NCI-H1105 (cell line): ENCODE measurements at places on chromosomes 7 and 10.

DNA sequence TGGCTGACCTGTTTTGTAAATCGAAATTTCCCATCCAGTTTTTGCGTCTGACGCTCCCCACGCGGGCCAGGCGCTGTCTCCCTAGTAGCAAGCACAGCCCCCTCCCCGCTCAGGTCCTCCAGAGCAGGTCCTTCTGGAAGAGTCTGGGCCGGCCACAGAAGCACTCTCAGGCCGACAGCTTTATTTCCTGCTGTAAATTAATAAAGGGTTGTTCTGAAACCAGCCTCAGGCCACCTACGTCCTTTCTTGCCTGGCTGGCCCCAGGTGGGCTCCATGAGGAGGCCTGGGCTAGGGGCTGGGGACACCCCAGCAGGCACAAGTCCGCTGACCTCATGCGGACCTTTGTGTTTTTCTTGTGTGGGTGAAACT, 35.2 kb downstream of the CAMK2B start:
- DNase-seq: no peak

GRCh38 chr7:98212532-98213041, 1.3 kb downstream of the BHLHA15 start:
- no peak for DNase-seq

- DNase-seq: no peak
These were observed 2.9 kb downstream of the RBP4 start for GRCh38 chr10:93598157-93598556.

DNA sequence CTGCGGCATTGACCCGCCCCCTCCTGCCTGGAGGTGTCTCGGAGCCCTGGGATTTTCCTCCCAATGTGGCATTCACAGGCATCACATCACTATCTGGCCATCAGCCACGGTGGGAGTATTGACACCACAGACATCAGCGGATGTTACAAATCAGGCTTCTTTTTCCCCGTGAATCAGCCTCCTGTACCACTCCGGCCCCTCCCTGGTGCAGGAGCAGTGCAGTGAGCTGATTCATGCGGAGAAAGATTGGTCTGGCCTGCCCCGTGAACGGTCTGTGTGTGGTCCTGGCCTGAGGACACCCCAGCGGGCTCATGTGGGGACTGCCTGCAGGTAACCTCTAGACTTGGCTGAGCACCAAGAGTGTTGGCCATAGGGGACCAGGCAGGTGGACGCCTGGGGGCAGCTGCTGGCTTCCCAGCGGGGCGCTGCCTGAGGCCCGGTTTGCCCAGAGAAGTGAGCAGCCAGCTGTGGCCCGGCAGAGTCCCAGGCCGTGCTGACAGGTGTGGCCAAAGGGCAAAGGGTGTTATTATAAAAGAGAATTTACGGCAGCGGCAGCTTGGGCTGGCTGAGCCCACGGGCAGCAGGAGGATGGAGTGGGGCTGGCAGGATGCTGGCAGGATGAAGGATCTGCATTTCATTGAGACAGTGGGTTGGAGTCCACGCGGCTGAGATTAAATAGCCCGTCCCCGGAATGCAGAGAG, 32.1 kb upstream of the GNA12 start:
- DNase-seq: no peak

DNA sequence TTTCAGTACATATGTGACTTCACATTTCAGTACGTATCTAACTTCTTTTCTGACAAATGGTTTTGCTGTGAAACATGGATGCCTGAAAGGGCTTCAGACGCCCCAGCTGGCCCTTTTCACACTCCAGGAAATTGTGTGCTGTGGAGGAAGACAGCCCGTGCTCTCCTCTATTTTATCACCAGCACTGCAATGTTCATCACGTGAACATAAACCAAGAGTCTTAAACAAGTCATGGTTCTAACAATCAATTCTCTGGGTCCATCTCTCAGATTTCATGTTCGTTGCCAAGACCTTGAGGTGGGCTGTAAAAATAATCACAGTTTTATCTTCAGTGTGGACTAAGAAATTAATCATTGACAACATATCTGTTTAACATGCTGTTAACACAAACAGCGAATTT, 141.2 kb downstream of the WDR37 start:
- DNase-seq: no peak

- no peak for DNase-seq
These were observed 93.5 kb downstream of the ZNF783 start for GRCh38 chr7:149355390-149356048.

DNA sequence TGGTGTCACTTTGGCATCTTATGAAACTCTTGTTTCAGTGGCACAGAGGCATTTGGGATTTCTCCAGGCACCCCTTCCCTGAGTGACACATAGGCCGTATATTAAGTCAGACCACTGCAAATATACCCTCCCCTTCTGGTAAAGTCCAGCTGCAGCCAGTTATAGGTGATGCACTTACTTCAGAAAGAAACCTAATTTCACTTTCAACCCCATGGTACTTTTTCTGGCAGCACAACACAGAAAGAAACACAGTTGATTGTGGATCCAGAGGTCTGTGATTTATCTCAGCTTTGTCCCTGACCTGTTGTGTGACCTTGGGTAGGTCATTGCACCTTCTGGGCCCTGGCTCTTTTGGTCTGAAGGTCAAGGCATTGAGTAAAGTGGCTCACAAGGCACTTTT, 173.2 kb downstream of the BUB3 start:
- DNase-seq: no peak

DNA sequence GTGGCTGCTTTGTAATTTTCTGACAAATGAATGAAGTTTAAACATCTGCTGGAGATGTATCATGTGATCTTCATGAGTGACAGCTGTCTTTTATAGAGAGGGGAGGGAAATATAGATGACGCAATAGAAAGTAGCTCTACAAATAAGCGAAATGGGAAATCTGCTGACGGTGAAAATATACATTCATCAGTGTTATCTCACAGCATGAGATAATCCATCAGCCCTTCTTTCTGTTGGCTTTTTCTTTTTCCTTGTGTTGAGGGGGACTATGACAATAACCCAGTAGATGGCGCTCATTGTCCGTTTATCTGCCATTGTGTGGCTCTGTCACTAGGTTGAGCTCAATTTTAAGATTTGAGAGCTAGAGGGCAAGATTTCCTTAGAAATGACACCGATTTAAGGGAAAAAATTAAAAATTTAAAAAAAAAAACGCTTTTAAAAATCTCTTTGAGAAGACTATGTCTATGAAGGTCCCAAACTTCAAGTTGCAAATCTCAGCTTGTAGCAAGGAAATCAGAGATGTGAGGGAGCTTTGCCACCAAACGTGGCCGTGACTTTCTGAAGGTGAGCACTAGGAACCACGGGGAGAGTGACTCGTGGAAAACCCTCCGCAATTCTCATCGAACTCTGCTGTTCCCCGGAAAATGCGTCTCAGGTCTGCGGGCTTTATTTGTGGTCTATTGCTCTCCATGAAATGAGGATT, 114.6 kb upstream of the SFMBT2 start:
- peak; percentile 5 for DNase-seq

GRCh38 chr7:8217200-8218068, 44.5 kb downstream of the ICA1 start:
- peak; percentile 86 for DNase-seq

DNA sequence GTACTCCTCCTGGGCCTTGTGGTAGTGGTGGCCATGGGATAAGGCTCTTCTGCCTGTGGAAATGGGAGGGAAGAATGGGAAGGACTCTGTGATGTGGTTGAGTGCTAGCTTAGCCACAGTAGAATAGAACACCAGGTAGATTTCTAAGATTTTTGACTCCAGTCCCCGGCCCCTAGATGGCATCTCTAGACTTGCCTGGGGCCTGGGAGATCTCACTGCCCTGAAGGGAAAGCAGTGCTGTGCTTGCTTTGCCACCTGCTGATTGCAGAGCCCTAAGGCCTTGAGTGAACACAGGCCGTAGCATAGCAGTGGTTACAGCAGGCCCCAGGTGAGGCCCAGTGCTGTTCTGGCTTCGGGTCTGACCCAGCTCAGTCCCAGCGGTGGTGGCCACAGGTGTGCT, 252.0 kb downstream of the TCF7L2 start:
- no peak for DNase-seq

DNA sequence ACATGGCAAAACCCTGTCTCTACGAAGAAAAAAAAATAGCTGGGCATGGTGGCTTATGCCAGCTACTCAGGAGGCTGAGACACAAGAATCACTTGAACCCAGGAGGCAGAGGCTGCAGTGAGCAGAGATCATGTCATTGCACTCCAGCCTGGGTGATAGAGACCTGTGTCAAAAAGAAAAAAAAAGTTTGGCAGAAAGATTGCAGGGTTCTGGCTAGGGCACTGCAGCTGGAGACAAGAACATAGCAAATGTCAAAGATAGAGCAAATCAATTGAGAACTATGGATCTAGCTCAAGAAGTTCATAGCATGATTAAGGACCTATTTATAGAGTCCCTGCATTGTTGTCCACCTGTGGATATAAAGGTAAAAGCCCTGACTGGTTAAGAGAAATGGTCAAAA, 79.5 kb downstream of the CACNA2D1 start:
- DNase-seq: no peak

DNA sequence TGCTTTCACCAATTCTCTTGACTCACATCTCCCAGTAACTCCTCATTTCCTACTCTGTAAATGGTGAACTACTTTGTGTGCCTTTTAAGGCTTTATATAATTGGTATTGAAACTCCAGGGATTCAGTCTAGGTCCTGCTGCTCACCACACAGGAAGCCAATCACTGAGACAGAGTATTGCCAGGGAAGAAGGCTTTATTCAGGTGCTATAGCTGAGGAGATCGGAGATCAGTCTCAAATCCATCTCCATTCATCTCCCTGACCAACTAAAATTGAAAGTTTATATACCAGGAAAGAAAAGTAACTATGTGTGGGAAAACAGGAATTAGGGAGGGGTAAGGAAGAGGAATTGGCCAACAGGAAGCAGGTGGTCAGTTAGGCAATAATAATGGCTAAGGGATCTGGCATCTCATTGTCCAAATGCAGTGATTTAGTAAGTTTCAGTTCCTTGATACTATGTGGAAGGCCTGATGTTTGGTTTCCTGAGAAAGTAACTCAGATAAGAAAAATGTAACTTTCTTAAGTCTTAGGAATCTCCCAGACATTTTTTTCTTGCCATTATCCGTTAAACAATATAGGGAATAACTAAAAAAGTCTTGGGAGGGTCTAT, 10.2 kb upstream of the SDHAF3 start:
- no peak for DNase-seq

DNA sequence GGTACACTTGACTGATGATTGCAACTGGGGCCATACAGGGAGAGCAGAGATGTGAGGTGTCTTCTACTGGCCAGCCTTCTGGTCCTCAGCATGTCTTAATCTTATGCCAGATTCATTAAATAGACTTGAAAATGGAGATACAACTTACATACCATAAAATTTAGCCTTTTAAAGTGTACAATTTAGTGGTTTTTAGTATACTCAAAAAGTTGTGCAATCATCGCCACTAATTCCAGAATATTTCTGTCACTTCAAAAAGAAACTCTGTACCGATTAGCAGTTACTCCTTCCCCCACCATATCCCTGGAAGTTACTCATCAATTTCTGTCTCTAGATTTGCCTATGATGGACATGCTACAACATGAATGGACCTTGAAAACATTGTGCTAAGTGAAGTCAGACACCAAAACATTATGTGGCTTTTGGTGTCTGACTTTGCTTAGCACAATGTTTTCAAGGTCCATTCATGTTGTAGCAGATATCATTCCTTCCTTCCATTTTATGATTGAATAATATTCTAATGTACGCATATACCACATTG, 53.0 kb downstream of the SH2D4B start:
- DNase-seq: no peak

GRCh38 chr7:72182036-72182435, 230.1 kb downstream of the CALN1 start:
- DNase-seq: no peak

GRCh38 chr10:120098232-120098930, 205.9 kb downstream of the SEC23IP start:
- DNase-seq: no peak

- no peak for DNase-seq
These were observed 15.4 kb upstream of the EIF5AL1 start for GRCh38 chr10:79496896-79497295.

GRCh38 chr7:133853706-133854276, 273.3 kb upstream of the LRGUK start:
- DNase-seq: peak; percentile 30

DNA sequence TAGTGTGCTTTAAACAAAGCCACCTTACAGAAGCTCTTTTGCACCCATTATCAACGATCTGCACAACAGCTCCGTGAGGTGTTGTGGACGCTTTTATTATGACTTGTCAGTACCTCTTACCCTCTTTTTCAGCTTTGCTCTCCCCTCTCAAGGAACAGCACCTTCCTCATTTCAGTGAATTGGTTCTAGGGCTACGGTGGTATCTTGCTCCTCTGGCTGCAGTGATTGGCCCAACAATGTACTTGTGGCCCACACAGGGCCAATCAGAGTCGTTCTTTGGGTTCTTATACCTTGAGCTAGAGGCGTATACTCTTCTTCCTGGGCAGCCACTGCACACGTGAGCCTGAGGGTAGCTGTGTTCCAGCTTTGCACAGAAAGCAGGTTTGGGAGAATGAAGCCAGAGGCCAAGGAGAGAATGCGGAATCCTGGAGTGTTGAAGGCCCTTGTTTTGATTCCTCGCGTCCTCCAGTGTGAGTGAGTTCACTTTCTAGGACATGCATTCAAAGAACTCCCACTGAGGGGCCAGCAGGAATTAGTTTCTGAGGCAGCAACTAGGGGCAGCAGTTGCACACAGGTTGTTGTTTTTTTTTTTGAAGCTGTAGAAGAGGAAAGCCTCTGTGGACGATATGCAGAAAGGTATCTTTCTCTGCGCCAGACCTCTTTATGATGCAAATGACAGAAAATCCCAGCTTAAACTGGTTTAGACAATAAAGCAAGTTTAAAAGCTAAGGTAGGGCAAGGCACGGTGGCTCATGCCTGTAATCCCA, 49.8 kb upstream of the PDZD8 start:
- DNase-seq: no peak

GRCh38 chr7:51312951-51313737, 3.5 kb downstream of the COBL start:
- DNase-seq: no peak

DNA sequence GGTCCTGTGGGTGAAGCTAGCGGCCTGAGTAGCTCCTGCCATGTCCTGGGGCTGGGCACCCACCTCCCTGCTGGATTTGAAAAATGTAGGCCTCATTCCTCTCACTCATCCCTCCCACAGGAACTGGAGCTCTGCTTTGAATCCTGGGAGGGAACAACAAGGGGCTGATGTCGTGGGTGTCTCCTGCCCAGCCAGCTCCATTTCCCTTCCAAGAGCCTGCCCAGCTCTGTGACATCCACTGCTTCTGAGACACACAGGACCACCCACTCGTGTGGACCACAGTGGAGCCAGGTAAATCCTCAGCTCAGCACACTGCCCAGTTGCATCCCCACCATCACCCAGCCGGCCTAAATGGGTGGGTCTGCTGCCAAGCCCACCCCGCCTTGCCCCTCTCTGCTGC, 579.2 kb downstream of the GRID1 start:
- DNase-seq: no peak
